Stimulated activated CD4-positive, alpha-beta T cell treated with anti-CD3 and anti-CD28 coated beads, Interleukin-4, amount 100 ng/mL, for 48 hours (primary cell): ENCODE measurements at places on chromosomes 1 and 21.

GRCh38 chr1:182962554-182963115 lies 9.7 kb upstream of the SHCBP1L start:
- no peak for DNase-seq

- no peak for DNase-seq
These were observed 2.6 kb upstream of the TNFRSF9 start for GRCh38 chr1:7943251-7943650.

DNA sequence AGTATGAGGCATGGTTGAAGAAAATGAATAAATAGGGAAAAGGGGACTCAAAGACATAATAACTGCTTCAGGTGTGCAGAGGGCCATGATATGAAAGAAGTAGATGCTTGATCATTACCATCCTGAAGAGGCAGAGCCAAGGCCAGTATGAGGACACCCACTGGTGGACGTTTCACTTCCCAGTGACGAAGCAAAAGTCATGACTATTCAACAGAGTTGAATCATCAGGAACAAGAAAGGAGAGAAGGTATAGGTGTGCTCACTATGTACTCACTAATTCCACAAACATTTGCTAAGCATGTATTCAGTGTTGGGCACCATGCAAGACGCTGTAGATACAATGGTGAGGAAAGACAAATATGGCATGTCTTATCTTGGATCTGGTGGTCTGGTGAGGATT lies 319.2 kb upstream of the RUNX1 start:
- DNase-seq = no peak

GRCh38 chr1:20634065-20634593 lies 871 bp downstream of the PINK1 start:
- DNase-seq = peak; percentile 7

GRCh38 chr1:113552244-113552643 lies 161.9 kb downstream of the MAGI3 start:
- no peak for DNase-seq

- no peak for DNase-seq
These were observed 17.7 kb downstream of the MORN1 start for GRCh38 chr1:2373551-2374251.

DNA sequence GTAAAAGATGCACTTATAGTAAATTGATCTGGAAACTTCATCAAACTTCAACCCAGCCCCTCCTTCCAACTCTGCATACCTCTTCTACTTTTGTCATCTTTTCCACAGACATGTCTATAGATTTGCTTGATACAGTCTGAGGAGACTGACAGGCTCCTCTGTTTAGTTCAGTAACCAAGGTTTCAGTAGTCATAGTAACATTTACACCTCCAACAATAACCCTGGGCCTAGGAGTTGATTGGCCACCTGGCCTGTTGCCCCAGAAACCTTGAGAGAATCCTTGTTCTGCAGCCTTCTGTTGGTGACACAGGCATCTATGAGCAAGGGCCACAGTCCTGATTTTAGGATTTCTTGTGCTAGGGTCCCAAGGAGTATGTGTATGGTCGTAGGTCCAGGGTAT lies at the start of gene CFAP141:
CFAP141 (minus strand) TSS at position 138 of the 400 bp plus-strand sequence; CDS start at position 112, 26 bp downstream.
- no peak for DNase-seq

DNA sequence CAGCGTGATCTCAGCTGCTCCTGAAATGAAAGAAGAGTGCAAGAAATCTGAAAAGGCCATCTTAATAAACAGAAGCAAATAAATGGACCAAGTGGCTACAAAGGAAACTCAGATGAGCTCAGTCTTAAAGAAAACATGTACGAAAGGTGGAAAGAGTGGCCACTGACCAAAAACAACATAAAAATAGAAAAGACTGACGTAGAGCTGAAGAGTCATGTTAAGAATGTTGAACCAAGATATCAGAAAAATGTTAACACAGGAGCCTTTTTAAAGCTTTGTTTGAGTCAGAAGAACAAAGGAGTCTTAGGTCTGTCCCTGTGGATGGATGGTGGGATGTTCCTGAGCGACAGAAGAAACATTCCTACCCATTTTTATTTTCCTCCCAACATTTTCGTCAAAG lies 30.8 kb upstream of the ZNF648 start:
- DNase-seq = no peak

DNA sequence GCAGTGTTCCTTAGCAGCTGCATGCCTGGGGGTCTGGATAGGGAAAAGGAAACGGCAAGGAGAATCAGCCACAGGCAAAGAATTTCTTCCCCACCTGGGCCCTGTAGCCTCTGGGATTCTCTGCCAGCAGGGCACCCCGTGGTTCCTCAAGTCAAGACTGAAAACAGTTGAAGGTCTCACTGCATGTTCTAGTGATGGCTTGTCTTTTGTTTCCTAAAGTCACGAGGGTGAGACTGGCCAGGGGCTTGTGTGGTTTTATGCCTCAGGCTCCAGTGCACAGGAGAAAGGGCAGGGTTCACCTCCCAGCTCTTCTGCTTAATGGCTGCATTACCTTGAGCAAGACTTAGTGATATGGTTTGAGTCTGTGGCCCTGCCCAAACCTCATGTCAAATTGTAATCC lies 53.2 kb upstream of the B3GALT5 start:
- DNase-seq = no peak

- no peak for DNase-seq
These were observed 8.4 kb downstream of the SOX13 start for GRCh38 chr1:204081164-204081790.

DNA sequence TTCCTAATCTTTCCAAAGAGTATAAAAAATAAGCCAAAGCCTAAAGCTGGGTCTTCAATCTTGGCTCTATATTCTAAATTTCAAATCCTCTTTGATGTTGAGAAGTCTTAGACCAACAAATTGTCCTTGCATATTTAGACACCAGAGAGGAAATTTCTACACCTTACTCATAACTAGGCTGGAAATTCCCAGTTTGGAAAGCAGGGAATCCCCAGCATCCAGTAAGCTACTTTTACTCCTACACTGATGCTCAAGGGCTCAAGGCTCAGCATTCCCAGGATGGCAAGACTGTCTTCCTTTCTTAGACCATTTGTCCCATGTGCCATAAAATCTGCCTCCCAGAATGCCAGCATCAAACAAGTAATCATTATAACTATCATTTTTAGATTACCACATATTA lies 28.3 kb downstream of the PRDX6 start:
- DNase-seq = no peak

DNA sequence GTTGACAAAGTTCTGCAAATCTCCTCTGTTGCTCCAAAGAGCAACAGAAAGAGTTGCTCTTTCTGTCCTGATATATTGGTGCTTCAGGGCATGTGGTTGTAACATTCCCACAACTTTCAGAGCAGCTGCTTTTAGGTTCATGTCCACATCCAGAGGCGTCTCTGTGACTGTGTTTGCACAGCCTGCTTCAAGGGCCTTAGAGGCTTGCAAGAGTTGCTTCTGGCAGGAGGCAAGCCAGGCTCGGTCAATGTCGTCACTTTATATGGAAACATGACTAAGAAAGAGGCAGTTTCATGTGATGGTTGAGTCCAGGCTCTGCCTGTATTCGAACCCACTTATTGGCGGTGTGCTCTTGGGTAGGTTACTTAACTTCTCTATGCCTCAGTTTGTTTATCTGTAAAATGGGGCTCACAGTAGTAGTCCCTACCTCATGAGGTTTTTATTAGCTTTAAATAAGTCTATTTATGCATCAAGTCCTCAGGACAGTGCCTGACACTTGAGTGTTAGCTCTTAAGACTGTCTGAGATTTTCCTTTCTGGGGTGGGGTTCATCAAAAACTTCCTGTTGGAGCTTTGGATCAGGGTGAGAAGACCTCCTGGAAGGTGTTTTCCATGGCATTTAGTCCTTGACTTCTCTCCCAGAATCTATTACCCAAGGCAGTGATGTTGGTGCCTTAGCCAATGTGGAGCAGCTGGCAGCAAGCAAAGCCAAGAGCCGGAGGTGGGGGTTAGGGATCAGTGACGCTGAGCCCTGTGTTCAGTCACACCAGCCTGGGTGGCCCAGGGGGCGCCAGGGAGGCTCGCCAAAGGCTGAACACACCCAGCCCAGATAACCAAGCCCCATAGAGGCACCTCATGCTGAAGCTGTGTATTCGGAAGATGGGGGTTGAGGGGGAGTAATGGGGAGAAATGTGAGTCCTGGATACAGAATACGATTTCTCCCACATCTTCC lies 18.9 kb downstream of the LHX4 start:
- no peak for DNase-seq

DNA sequence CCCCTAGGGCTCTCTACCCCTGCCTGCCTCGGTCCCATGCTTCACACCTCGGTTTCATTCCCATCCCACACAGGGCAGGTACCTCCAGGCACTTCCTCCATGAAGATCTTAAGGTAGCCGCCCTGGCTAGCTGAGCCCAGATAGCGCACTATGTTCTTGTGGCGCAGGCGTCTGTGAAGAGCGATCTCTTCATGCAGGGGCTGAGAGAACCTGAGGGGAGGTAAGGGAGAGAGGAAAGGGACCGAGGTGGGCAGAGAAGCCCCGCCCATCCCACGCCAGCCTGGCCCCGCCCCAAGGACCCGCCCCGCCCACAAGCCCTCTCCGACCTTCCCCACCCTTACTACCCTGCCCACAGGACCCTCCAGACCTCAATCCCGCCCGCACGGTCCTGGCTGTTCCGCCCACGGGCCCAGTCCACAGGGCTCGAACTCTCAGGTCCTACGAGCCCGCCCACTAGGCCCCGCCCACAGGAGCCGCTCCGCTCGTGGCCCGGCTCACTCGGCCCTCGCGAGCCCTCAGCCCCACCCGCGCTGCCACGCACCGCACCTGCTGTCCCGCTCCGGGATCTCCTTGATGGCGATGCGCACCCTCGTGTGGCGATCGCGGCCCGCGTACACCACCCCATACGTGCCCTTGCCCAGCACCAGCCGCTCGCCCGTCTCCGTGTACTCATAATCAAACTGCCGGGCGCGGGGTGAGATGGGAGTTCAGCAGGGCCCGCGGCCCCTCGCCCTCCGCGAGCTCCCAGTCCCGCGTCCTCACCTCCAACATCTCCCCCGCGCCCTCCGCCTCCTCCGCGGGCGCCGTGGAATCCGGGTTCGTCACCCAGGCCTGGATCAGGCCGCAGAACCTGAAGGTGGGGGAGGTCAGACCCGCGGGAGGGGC lies 6.4 kb downstream of the MAP3K6 start:
- DNase-seq = no peak

GRCh38 chr1:29824511-29825273 lies 588.4 kb downstream of the PTPRU start:
- DNase-seq = no peak

- no peak for DNase-seq
These were observed 128.2 kb downstream of the NFIA start for GRCh38 chr1:61210435-61211154.

DNA sequence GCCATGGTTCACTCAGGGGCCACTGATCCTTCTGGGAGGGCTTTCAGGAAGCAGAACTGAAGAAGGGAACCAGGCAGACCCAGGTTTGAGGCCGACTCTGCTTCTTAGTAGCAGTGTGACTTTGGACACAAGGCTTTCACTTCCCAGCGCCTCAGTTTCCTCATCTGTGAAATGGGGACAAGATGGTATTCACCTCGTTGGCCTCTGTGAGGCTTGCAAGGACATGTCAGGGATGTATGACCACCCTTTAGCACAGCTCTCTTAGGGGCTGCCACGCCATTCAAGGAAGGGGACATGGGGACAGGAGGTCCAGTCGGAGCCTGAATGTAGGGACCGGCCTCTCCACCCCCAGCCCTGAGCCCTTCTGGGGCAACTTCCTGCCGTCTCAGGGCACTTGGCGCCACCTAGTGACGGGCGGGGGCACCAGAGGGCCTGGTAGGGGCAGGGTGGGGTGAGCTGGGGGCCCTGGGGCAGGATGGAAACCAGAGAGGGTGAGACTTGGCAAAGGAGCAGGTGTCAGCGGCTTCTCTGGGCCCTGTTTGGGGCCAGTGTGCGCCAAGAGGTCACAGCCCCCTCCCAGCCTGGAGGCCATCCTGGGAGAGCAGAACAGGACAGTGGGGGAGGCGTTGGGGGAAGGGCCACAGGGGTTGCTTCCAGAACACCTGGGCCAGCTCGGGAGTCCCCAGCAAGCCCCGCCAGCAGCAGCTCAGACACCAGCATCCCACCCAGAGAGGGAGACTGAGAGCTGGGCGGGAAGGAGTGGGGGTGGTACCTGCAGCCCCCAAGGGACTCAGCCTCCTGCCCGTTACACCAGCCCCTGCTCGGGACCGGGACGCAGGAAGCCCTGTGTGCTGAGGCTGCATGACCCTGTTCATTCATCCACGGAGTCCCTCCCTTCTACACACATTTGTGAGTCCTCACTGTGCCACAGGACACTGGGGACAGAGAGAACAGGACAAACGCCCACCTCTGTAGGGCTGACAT lies 102.5 kb upstream of the TARDBP start:
- peak; percentile 76 for DNase-seq

DNA sequence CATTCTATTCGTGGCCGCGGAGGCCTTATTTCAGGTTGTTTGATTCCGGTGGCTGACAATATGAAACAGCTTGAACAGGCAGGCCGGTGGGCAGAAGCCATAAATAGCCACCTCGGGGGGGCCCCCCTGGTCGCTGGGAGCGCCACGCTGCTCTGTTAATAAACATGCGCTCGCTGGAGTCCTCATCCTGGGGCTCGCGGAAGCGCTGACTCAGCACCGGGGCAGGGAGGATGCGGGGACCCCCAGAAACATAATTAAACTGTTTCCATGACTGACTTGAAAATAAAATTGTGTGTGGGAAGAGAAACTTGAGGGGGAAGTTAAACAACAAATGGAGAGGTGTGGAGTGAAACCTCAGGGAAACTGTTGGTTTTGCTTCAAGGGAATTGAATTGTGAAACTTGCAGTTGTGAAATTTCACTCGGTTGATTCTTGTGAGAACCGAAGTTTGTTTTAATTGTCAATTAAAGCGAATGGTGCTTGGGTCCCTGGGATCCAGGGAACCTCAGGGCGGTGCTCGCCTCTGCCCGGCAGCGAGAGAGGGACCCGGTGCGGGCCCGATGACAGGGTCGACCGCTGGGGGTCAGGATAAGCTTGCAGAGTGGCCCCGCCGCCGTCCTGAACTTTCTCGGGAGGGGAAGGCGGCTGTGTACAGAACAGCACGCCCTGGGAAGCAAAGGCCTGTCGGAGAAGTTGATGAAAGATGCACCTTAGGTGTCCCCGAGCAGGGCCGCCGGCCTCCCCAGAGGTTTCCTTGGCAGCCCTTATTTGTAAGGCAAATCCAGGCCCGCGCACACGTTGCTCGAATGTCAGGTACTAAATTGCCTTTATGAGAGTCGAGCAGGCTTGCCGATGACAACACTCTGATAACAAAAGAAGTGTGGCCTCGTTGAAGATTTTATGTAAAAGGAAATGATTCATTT lies 176.9 kb upstream of the LMO4 start:
- peak; percentile 34 for DNase-seq

GRCh38 chr1:164867590-164867989 lies 308.6 kb downstream of the PBX1 start:
- DNase-seq = no peak

- no peak for DNase-seq
These were observed 293.2 kb downstream of the DUSP10 start for GRCh38 chr1:221448585-221449175.

DNA sequence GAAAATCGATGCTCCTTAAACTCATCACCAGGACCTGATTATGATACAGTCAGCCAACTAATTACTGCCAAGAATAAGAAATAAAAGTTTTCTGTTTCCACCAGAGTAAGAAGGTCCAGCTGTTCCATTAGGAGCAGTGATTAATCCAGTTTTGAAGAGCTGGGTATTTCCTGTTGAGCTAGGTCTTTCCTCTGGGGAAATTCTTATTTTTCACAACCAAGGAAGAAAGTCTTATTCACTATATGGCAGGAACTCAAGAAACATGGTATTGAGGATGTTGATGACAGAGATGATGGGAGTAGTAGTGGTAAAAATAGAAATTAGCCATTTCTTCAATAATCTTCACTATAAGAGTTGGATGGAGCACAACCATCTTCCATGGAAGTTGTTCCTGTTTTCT lies 374.6 kb upstream of the RUNX1 start:
- no peak for DNase-seq

GRCh38 chr1:87296206-87296605 lies 32.5 kb upstream of the LMO4 start:
- no peak for DNase-seq

GRCh38 chr1:85343612-85344255 lies 67.3 kb upstream of the BCL10 start:
- DNase-seq = no peak
